ENCODE measurements at places on chromosomes 16 and 17. TPM values are rescaled to one million over a fixed set of nuclear protein-coding genes. Genes with fewer than 3 reads are reported as not detected.

DNA sequence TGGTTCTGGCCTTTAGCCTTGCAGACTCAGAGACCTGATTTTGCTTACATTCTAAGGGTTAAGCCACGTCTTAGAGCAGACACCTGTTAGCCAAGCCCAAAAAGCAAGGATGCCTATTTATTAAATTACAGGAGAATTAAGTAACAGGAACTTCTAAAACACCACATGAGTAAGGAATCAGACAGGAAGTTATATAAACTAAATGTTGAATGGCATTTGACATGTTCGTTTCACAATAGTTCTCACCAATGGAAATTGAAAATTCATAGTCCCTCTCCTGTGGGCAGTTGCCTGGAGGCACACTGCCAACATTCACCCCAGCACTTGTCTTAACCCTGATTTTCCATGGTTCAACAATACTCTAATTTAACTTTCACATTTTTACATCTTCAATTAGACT is 9.0 kb downstream of the KRTAP9-7 start:
- no peak overlapping the region for H3K4me3 ChIP-seq
- no peak overlapping the region for H3K27ac ChIP-seq
- no peak for DNase-seq

- no peaks in the 10 kb centered on the region for H3K36me3 ChIP-seq
- peaks cover 9% of the 10 kb centered on the region for H3K4me1 ChIP-seq
- no peak overlapping the region for H3K27ac ChIP-seq
Observed at GRCh38 chr17:78473951-78474613, 95.6 kb downstream of the PGS1 start.

Gene UNC13D
- total RNA-seq = 25.5 TPM

DNA sequence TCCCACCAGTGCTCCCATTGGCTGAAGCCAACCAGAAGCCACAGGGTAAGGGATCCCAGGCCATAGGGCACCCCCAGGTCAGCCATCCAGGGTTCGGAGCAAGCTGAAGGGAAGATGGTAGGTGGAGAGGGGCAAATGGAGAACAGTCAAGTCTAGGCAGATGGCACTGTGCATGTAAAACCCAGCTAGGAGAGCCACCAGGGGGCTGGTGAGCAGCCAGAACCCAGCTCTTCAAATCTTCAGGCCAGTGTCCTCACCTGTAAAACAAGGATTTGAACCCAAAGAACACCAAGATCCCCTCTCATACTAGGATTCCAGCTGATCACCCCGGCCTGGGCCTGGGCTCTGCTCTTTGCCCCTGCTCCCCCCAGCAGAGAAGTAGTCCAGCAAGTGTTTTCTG is 43.5 kb downstream of the GINS3 start:
- H3K4me3 ChIP-seq = no peak overlapping the region
- no peaks in the 10 kb centered on the region for H3K27me3 ChIP-seq
- H3K4me1 ChIP-seq = no peaks in the 10 kb centered on the region
- no peak overlapping the region for H3K27ac ChIP-seq
- H3K36me3 ChIP-seq = no peaks in the 10 kb centered on the region

- H3K4me3 ChIP-seq = no peak overlapping the region
- H3K36me3 ChIP-seq = no peaks in the 10 kb centered on the region
- H3K4me1 ChIP-seq = no peaks in the 10 kb centered on the region
- H3K27ac ChIP-seq = no peak overlapping the region
- no peaks in the 10 kb centered on the region for H3K27me3 ChIP-seq
Observed at GRCh38 chr16:88343271-88343791, 39.4 kb upstream of the ZNF469 start.

Gene ABCC11
- total RNA-seq = not detected

DNA sequence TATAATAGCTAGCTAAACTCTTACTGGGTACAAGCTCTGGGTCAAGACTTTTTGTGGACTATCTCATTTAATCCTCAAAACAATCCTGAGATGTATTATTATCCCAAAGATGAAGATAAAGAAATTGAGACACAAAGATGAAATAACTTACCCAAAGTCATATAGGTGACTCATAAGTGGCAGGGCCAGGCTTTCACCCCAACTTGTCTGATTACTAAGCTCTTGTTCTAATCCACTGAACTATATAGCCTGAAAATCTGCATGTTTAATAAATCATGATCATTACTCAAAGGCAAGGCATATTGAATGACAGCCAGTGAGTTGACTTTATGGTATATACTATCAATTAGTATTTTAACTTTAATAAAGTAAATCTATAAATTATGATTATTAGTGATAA is 77.4 kb downstream of the SKAP1 start:
- DNase-seq = no peak
- H3K4me1 ChIP-seq = no peaks in the 10 kb centered on the region
- no peaks in the 10 kb centered on the region for H3K36me3 ChIP-seq
- H3K4me3 ChIP-seq = no peak overlapping the region
- H3K27ac ChIP-seq = no peak overlapping the region

Gene HBZ
- not detected for total RNA-seq

Gene MAPT
- total RNA-seq = 1.7 TPM

Gene SBK1
- 2.0 TPM for total RNA-seq

Gene CACNG5
- total RNA-seq = not detected

DNA sequence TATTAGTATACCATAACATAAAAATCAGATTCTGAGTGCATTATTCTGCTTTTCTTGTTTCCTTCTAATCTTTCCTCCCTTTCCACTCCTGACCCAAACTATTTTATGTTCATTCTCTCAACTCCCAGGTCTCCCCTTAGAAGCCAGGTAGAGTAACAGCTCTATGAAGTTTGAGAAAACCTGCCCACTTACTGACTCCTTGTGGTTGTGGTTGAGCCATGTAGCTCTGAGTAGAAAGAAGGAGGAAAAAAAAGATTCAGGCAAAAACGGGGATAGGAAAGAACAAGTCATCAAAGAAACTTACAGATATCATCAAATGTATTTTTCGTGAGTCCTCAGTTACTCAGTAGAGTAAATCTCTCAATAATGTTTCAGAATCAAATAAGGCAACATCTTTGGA is 216.7 kb downstream of the PMP22 start:
- H3K27me3 ChIP-seq = no peaks in the 10 kb centered on the region
- no peaks in the 10 kb centered on the region for H3K4me1 ChIP-seq
- no peak for DNase-seq
- H3K27ac ChIP-seq = no peak overlapping the region

DNA sequence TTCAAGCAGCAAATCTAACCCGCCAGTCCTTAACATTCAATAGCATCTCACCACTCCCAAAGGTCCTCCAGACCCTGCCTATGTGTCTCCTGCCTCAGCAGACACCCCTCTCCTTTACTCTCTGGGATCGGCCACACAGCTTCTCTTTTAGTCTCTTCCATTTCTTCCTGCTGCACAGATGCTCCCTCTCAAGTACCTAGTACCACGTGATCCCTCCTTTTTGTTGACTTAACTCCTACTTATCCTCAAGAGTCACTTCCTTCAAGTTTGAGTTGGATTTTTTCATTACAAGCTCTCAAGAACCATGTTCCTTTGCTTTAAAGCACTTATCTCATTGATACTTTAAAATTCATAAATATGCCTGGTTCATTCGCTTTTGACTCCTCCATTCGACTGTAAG is 24.9 kb downstream of the AMFR start:
- no peaks in the 10 kb centered on the region for H3K4me1 ChIP-seq
- H3K4me3 ChIP-seq = no peak overlapping the region
- H3K27ac ChIP-seq = no peak overlapping the region
- no peaks in the 10 kb centered on the region for H3K27me3 ChIP-seq

- peak within 1 kb of the TSS; percentile 57 for H3K4me3 ChIP-seq
- DNase-seq = peak; percentile 97
- peaks cover 63% of the 10 kb centered on the region for H3K27me3 ChIP-seq
- H3K4me1 ChIP-seq = peaks cover 43% of the 10 kb centered on the region
- H3K36me3 ChIP-seq = no peaks in the 10 kb centered on the region
Observed at GRCh38 chr17:44556832-44557606, at the start of gene FZD2. Gene FZD2, plus strand, starts transcription at chr17:44557484. Its CDS starts 205 bp downstream, at chr17:44557689.

DNA sequence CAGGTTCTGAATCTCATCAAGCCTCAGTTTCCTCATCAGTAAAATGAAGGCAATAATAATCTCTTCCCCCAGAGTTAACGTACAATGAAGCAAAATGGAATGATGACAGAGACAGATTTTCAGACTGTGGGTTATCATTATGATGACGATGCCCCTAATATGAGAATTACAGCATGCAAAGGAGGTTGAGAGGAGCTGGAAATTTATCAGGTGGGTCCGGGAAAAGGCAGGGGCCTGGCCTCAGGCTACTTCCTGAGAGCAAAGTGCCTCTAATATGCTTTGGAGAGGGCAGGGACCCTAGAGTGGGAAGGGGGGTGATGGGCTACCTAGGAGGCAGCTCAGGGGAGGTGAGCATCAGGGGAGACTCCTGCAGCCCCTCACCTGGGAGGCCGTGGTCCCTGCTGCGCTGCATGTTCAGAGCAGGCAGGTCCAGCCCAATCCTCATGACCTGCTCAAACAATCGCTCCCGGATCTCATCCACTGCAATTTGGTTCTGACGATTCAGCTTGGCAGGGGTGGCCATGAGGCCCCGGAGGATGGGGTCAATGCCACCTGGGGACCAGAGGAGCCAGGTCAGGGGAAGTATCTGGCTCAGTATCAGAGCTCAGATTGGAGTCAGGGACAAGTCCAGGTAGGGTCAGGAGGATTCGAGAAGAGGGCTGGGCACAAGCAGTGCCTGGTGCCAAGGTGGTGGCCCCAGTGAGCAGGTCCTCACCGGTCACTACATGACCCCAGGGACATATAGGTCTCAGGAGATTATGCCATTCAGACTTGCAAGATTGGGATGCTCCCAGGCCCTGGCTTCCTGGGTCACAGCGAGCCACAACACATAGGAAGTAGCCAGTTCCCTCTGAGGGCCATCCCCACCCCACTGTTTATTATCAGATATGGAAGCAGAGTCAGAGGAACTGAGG is 8.1 kb downstream of the MPO start:
- no peaks in the 10 kb centered on the region for H3K36me3 ChIP-seq
- no peaks in the 10 kb centered on the region for H3K4me1 ChIP-seq
- H3K4me3 ChIP-seq = no peak overlapping the region
- no peak for DNase-seq
- H3K27me3 ChIP-seq = peaks cover 21% of the 10 kb centered on the region
- no peak overlapping the region for H3K27ac ChIP-seq

DNA sequence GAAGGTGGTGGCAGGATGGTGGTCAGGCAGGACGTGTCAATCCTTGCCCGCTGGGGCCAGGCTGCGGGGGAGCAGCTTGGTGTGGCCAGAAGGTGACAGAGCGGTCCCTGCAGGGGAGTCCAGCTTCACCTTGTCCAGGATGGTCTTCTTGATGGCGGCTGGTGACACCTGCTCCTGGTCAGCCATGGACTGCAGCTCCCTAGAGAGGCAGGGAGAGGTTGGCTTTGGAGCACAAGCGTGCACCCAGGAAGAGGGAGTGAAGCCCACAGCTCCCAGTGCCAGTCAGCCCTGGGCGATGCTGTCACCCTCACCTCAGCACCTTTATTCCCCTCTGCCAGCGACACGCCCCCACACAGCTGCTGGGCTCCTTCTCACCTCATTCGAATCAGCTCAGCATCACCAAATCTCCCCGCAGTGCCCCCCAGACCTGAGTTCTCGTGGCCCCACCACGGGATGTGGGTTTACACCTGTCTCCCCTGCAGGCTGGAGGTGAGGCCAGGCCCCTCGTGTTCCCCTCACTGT is 3.9 kb downstream of the PYCR1 start:
- no peak overlapping the region for H3K4me3 ChIP-seq
- no peaks in the 10 kb centered on the region for H3K36me3 ChIP-seq
- DNase-seq = no peak
- H3K27me3 ChIP-seq = peaks cover 6% of the 10 kb centered on the region
- no peak overlapping the region for H3K27ac ChIP-seq

Gene SLC5A10
- not detected for total RNA-seq

Gene HS3ST4
- not detected for total RNA-seq

DNA sequence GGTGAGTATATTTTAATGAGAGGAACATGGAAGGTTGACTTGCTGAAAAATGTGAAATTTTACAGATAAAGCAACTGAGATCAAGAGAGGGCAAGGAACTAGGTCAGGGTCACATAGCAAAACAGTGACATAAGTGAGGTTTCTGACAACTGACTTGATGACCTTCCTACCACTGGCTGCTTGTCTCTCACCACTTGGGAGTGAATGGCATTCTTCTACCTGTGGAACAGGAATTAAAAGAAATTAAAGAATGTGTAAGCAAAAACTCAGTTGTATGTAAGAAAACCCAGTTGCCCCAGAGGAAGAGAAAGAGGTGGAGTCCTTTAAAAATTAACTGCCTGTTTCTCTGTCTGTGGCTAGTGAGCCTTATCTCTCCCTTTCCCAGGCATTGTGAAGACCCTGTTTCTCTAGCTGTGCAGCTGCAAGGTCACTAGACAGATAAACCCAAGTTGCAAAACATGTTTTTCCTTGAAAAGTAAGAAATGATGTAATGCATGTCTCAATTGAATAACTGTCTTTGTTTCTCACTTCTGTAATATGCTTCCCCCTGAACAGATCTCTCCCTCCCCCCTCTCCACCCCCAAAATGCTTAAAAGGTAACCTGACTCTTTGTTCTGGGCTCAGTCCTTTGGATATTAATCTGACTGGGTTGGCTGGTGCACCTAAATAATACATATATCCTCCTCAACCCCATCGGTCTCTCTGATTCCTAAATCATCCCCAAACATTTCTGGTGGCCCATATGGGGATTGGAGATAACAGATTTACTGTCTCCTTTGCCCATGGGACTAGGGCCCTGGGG is 23.4 kb downstream of the ACSM1 start:
- H3K36me3 ChIP-seq = no peaks in the 10 kb centered on the region
- H3K4me1 ChIP-seq = peaks cover 50% of the 10 kb centered on the region
- H3K27me3 ChIP-seq = no peaks in the 10 kb centered on the region
- peak; percentile 11 for DNase-seq
- H3K27ac ChIP-seq = no peak overlapping the region

Gene PYCARD
- 94.2 TPM for total RNA-seq

DNA sequence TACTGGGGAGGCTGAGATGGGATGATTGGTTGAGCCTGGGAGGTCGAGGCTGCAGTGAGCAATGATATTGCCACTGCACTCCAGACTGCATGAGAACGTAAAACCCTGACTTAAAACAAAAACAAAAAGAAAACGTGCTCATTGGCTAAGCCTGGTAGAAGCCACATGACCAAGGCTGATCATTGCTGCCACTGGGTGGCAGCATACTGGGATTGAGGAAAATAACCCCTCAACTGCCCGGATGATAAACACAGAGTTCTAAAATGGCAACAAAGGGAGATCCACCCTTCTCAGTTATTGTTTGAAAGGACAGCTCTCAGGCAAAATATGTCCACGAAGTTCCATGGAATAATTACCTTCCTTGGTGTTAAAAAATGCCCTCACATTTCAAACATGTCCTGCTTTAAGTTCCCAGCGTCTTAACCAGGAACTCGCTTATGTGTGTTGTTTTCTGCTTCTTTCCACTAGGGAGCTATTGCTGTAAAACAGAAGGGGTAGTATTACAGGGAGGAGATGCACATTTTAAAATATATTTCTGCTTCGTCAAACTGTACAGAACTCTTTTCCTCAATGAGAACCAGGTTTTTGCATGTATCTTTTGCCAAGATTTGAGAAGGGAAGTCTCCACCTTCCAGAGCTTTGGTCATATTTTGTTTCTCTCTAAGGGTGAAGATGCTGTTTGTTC is 675.3 kb downstream of the MAF start:
- H3K36me3 ChIP-seq = no peaks in the 10 kb centered on the region
- peaks cover 10% of the 10 kb centered on the region for H3K4me1 ChIP-seq
- H3K4me3 ChIP-seq = no peak overlapping the region
- no peak overlapping the region for H3K27ac ChIP-seq
- no peaks in the 10 kb centered on the region for H3K27me3 ChIP-seq

All from stomach (tissue), 19 donors.